Skin of body (tissue), 3 donors: ENCODE measurements at places on chromosomes 4 and X.

DNA sequence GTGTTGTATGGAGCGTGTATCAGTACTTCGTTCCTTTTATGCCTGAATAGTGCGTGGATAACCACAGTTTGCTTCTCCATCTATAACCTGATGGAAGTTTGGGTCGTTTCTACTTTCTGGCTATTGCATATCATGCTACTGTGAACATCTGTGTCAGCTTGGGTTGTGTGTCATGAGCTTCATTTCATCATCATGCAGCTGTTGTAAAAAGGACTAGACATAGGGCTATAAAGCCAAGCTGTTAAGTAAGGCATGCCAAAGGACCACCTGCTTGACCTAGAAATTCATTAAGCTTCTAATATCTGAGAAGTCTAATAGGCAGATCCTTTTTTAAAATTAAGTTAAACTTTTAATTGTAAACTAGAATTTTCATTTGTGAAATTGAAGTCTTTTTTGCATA is 18.4 kb downstream of the SMS start:
- no peak for DNase-seq

DNA sequence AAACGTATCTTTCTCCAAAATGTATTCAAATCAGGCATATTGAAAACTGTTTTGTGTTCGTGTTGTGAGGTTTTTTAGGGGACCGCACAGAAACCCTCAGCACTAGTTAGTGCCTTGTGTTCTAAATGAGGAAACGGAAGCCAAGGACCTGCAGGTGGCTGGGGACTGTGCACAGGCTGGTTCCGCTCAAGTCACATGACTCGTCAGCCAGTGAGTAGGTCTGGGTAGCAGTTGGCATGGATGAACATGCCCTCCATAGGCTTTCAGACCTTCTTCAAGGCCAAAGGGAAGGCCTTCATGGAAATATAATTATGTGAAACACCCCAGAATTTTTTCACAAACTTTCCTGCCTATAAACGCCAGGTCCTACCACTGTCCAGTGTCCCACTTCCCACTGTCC is 1.3 kb upstream of the F11 start:
- DNase-seq, result no peak

DNA sequence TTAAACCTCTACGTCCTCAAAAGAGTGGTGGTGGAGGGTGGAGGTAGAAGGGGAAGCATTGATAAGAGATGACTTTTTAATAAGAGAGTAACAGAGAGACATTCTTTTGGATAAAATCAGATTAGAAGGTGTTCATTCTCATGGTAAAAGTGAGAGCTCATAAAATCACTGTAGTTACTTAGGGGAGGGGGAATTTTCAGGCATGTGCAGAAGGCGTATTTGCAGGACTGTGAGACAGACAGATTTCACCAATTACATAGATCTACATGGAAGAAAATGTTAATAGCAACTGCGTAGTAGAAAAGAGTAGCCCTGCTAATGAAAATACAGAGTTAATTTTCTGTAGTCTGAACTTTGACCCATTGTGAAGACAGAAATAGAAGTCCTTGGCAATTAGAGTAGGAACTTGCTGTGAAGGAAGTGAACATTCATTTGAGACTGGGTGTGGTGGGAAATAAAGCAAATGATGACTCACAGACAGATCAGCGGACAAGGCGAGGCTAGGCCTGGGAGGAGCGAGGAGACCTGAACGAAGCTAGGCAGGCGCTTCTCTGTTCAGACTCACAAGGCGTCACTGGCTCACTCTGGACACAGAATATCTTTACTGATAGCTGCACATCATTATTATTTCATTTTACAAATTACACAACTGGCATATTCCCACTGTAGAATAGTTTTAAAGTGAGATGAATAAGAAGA is 57.2 kb upstream of the FAM9C start:
- DNase-seq, result peak; percentile 46

DNA sequence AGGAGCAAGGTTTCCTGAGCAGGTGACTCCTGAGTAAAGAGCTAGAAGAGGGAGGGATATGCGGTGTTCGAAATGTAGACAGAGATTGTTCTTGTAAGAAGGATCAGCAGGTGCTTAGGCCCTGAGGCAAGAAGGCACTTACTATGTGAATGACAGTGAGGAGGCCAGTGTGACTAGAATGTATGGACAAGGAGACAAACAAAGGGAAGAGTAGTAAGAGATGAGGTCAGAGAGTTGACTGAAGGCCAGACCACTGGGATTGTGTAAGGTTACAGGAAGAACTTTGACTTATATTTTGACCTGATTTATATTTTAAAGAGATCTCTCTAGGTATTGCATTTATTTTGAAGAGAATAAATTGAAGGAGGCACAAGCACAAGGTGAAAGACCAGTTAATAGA is 118.4 kb upstream of the ENPEP start:
- no peak for DNase-seq
